ENCODE measurements at places on chromosomes 11 and 22.
A peak's percentile ranks its signal among the peaks of the same experiment; 100 is the strongest.

- no peak for DNase-seq
These were observed 198.7 kb downstream of the DDX10 start for GRCh38 chr11:108863528-108863927.

- no peak for DNase-seq
These were observed 98.3 kb downstream of the PTPRJ start for GRCh38 chr11:48078689-48079088.

DNA sequence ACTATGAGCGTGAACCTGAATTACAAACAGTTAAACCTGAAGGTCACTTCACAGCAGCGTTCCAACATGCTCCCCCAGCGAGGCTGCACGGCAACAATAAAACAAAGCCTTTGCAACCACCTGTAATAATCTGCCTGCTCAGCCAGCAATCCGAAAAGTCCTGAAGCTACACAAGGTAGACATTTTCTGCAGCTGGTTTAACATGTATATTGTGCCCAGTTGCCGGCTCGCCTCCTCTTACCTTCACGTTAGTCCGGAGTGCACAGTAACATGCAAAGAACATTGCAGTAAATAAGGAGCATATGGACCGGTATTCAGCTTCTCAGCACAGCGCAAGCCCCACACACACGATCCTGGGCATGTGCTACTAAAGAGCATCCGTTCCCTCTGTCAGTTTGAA is 704.3 kb downstream of the DLG2 start:
- no peak for DNase-seq

GRCh38 chr11:33582636-33583325 is 117.8 kb downstream of the C11orf91 start:
- DNase-seq = no peak

- no peak for DNase-seq
These were observed 100.7 kb downstream of the NAV2 start for GRCh38 chr11:19813158-19813879.

DNA sequence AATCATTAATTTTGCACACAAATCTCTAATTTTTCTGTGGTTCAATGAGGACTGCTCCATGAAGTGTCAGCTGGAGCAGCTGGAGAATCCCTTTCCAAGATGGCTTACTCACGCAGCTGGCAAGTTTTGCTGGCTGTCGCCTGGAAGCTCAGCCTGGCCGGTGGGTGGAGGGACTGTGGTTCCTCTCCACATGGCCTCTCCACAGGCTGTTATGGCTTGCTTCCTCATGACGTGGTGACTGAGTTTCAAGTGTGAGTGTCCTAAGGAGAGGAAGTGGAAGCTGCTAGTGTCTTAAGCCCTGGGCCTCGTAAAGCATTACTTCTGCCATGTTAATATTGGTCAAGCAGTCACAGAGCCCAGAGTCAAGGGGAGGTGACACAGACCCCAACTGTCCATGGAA is 14.0 kb upstream of the NRIP3 start:
- DNase-seq = no peak

DNA sequence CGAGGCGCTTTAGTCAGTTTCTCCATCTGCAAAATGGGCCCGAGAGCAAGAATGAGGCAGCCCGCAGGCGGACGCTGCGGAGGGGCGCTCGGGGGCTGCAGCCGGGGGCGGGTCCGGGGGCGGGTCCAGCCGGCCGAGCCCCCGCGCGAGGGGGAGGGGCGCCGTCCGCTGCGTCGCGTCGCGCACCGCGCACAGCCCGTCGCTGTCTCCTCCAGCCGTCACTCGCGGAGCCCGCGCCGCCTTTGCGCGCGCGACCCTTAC is 282 bp downstream of the PC start:
- DNase-seq = peak; percentile 77

- no peak for DNase-seq
These were observed at the start of gene UPB1 for GRCh38 chr22:24494528-24495364. UPB1 (plus strand) TSS chr22:24495332; CDS start chr22:24495404, 72 bp downstream.

DNA sequence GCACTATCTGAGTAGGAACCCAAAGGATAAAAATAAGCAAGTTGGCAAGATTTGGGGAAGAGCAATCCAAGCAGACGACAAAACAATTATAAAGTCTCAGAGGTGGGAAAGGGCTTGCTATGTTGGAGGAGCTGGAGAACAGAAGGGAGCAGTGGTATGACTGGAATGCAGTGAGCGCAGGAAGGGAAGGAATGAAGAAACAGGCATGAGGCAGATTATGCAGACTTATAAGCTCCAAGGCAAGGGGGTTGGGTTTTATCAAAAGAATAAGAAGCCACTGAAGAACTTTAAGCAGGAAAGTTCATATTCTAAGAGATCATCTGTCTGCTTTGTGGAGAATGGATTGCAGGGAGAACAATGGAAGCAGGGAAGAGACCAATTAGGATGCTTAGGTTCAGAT is 31.7 kb downstream of the PGM2L1 start:
- DNase-seq = no peak
